CD14-positive monocyte (primary cell): ENCODE measurements at places on chromosomes 6 and 20.

DNA sequence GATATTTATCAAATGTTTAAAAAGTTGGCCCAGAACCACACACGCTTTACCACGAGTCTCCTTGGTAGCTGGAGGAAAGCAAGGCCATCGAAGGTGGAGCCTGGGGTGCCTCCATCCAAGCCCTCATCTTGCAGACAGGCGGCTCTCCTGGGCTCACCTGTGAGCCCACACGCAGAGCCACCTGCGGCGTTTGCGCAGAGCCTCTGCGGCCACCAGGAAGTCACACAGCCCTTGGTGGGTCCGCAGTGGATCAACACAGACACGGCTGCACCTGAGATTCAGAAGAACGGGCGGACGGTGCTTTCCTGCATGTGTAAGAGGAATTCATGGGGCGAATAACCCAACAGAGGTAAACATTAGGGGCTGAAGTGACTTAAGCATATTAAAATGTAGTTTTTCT, 24.5 kb upstream of the SMOC2 start:
- no peak for DNase-seq

DNA sequence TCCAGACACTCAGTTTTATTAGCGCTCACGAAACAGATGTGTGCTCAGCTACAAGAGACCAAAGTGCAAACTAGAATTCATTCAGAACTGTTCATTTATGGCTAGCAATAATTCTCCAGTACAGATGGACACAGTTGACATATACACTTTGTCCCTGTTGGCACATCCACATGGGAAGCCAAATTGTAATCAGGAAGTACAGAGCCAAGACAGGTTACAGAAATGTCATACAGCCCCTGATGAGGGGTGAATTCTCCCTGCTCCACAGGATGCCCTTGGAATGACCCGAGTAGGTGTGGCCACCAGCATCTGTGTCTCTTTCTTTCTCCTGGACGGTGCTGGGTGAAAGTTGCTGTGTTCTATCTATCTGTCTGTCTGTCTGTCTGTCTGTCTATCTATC, 7.6 kb downstream of the DHX35 start:
- no peak for DNase-seq

GRCh38 chr6:117491916-117492315, 9.4 kb downstream of the DCBLD1 start:
- no peak for DNase-seq

- no peak for DNase-seq
Observed at GRCh38 chr6:118913161-118913560, 19.2 kb downstream of the ASF1A start.

DNA sequence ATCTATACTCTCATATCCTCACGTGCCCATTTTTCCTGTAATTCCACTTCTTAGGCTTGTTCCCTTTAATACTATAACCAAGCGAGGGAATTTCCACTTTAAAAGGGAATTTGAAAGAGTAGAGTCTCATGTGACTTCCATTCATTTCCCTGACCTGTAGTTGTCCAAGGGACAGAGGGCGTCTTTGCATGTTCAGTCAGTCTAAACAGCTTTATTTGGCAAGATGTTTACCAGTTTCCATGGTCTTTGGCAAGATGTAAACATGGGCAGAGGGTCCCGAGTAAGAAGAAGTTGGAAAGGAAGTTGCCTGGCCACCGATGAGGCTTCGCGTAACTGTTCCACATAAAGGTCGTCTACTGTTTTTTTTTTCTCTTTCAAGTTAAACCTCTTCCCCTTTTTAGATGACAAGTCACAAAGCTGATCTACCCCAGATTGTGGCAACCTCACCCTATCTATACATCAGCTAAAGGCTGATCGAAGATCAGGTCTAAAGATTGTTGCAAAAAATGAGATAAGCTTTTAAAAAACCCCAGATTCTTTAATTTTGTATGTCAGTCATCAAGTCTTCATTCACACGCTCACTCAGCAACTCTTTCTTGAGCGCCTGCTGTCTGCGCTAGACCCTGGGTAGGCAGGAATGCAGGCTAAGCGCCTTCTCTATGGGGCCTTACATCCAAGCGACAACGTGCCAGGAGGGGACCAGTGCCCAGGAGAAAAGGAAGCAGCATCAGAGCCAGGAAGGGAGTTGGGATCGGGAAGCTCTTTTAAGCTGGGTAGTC, 31.7 kb upstream of the CCR6 start:
- DNase-seq: peak; percentile 97

GRCh38 chr6:78526432-78526831, 340.9 kb upstream of the IRAK1BP1 start:
- no peak for DNase-seq
